COR-L47 (cell line): ENCODE measurements at places on chromosomes 7 and 10.

GRCh38 chr10:9634466-9634865 lies 1383.2 kb upstream of the CELF2 start:
- DNase-seq = no peak

- DNase-seq = no peak
Measured at GRCh38 chr10:72146559-72147323, 58.4 kb upstream of the SPOCK2 start.

GRCh38 chr10:42998481-42999384 lies 78.1 kb upstream of the RET start:
- DNase-seq = no peak

- no peak for DNase-seq
Measured at GRCh38 chr10:22851865-22852239, 76.0 kb upstream of the ARMC3 start.

- no peak for DNase-seq
Measured at GRCh38 chr10:79413196-79413595, 32.2 kb downstream of the ZCCHC24 start.

GRCh38 chr10:124739119-124739921 lies 4.9 kb downstream of the FAM53B start:
- no peak for DNase-seq

GRCh38 chr7:140084972-140085371 lies 22.2 kb upstream of the PARP12 start:
- no peak for DNase-seq

- peak; percentile 91 for DNase-seq
Measured at GRCh38 chr7:44264221-44264931, 61.0 kb downstream of the CAMK2B start.

DNA sequence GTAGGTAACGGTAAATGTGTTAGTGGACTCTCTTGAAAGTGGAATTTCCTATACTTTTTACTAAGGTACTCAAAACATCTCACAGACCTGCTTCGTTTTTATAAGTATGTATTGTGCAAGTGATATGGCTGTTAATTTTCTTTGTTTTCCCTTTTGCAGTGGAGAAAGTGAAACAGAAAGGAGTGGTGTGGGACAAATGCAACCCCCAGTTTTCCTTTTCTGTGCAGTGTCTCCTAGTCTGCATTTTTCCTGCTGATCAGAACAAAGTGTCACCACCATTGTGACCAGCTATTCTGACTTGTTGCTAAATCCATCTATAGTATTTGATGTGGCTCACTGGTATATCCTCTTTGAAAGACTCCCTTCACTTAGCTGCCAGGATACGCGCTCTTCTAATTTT lies 410.0 kb downstream of the EXOC4 start:
- no peak for DNase-seq

DNA sequence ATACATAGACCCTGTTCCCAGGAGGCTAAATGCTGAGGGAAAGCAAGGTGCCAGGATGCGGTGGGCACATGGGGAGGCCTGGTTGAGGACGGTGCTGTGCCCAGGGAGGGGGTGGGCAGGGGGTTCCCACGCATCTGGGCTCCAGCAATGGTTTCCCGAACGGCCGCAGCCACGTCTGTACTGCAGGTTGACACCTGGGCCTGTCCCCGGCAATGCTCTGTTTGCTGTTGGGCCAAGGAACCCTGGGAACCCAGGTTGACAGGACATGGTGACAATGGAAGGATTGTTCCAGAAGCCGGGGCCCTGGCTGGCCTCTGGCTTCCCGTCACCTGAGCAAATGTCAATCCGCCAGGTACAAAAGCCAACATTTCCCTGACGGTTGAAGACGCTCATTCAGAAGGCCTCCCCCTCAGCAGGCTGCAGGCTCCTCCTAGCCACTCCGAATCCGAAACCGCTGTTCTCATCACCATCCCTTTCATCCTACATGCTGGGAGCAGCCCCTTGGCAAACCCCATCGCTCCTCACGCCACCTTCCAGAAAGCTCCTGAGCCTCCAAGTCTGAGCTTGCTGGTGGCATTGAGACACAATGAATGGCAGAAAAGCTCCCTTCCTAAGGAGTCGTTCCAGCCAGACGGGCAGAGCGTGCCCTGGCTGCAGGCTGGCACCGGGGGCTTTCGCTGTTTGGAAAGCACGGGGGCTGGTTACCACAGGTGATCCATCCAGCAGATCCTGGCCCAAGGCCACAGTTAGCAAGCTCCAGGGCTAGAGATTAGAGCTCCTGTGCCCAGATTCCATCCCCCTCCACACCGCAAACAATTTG lies 31.2 kb downstream of the SPOCK2 start:
- no peak for DNase-seq

DNA sequence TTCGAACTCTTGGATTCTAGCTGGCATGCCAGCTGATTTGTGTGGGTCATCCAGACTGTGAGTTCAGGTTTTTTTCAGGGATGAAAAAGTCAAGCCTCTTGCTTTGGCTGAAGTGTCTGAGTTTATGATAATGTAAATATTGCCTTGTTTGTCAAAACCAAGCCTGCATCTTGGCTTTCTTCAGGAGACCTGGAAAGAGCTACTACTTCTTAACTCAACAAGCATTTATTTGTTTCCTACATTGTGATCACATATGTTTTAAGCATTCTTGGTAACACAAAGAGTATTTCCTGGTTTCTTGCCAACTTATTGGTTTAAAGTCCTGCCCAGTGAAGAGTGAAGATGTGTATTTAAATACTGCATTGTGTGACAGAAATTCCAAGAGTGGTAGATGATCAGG lies 407.1 kb downstream of the LRMDA start:
- no peak for DNase-seq

GRCh38 chr7:31382722-31383121 lies 42.2 kb upstream of the NEUROD6 start:
- no peak for DNase-seq

DNA sequence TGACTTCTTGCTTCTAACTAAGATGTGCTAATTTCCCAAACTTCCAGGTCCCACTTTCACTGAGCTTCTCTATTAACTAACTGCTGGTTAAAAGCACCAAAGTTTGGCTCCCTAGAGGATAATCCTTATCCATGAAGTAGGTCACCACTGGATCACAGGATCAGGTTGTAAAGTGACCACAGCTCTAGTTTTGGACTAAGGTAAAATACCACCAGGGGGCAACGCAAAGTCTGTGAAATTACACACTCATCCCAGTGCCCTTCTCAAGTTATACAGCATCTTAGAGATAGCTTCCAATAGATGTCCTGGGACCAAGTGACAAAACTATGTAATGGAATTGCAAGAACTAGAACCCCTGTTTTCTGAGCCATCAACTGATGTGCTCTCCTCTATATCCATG lies 116.4 kb upstream of the ASAH2 start:
- DNase-seq = peak; percentile 5

- no peak for DNase-seq
Measured at GRCh38 chr10:13658264-13658663, 71.5 kb downstream of the PRPF18 start.

DNA sequence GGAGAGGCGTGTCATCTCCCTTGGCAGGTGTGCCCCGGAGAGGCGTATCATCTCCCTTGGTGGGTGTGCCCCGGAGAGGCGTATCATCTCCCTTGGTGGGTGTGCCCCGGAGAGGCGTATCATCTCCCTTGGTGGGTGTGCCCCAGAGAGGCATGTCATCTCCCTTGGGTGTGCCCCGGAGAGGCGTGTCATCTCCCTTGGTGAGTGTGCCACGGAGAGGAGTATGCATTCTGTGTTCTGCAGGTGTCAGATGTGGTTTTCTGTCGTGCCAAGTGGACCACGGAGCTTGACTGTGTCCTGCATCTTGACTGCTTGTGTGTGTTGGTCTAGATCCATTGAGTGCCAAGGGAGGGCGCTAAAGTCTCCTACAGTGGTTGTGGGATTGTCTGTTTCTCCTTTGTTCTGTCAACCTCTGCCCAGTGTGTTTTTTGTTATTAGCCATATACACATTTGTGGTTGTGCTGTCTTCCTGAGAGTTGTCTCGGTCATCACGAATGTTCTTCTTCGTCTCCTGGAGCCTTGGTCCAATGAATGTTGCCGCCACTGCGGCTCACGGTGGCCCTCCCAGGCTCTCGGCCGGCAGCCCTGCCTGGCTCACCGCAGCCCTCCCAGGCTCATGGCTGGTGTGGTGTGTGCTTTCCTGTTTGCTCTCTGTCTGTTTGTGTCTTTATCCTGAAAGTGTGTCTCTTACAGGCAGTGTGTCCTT lies 96.8 kb downstream of the INPP5A start:
- DNase-seq = no peak
